ENCODE measurements at places on chromosomes 1 and 21.

GRCh38 chr1:21909286-21909759, 27.8 kb downstream of the HSPG2 start:
- DNase-seq, result no peak

DNA sequence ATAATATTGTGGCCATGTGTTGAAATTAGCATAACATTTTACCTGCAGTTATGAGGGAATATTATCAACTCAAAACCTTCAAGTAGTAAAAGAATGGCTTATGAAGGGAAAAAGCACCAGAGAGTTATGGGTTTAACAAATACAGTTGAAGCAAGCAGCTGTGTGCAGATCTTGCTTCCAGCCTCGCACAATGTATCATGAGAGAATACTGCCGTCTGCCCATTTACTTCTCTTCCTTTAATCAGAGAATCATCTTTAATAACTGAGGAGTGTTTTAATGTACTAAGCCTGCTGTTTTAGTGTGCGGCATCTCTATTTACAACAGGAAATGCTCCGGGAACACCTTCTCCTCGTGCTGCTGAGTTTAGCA, 120.9 kb downstream of the ATG4C start:
- DNase-seq, result no peak

DNA sequence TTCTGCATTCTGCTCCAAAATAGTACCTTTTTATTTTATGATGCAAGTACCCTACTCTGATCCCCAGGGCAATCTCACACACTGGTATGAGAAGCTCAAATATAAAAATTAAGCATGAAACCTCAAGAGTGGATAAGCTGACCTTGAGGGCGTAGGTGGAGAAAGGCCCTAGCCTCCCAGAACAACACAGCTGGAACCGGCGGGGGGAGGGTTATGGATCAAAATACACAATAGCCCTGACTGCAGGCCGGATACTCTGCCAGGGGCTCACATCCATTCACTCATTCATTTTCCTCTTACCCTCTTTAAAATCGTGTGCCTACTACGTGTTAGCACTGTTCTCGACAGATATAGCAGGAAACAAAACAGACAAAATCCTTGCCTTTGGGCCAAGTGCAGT, 32.8 kb upstream of the ECE1 start:
- DNase-seq, result no peak

DNA sequence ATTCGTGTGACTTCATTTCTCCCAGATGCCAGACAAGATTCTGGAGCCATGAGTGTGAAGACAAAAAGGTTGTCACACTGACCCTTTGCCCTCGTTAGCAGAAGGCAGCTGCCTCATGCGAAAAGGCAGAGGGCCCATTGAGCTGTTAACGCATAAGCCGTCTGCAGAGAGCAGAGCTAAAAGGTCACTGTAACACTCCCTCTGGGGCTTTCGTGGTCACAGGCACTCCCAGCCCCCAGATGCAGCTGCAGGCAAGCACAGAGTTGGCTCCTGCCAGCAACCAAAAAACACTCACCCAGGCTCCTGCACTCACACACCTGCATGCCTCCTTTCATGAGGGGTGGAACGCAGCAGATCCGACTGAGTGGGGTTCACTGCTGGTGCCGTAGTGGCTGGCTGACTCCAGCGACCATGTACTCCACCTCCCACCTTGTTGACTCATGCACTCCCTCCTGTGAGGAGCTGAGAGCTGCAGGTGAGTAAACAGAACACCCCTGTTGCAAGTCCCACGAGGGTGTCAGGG, 287.5 kb downstream of the SMYD3 start:
- DNase-seq, result no peak

GRCh38 chr1:98437540-98437939, 224.0 kb upstream of the SNX7 start:
- no peak for DNase-seq

DNA sequence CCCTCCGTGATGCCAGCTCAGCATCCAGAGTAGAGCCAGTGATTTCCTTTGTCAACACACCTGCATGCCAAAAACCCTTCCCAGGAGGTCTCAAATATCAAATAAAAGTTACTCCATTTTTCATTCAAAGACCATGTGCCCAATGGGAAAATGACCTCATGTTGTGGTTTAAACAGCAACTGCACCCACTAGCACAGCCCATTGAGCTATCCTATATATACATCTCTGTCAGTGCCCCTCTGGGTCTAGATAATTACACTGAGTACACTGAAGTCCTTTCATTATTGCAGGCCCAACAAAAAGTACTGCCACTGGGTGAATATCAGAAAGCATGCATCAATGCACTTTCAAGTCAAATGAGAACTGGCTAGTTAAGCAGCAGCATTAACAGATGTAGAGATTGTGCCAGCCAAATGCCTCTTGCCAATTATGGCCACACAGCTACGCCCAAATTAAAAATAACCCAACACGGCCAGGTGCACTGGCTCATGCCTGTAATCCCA, 117.7 kb downstream of the SLC45A1 start:
- no peak for DNase-seq

GRCh38 chr1:185559151-185559550, 175.0 kb upstream of the HMCN1 start:
- DNase-seq, result no peak

DNA sequence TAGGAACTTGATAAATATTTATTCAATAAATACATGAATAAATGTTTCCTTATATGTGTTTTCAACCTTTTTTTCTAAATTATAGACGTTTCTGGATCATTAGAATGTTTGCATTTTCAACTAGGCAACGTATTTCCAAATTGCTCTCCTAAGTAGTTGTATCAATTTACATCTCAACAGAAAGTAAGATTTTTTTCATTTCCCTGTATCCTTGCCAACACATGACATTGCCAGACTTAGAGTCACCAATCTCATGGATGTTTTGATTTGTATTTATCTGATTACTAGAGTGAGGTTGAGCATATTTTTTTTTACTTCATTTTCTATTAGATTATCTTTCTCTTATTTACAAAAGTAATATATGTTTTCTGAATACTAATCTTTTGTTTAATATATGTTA, 22.2 kb upstream of the SMG7 start:
- DNase-seq, result no peak

DNA sequence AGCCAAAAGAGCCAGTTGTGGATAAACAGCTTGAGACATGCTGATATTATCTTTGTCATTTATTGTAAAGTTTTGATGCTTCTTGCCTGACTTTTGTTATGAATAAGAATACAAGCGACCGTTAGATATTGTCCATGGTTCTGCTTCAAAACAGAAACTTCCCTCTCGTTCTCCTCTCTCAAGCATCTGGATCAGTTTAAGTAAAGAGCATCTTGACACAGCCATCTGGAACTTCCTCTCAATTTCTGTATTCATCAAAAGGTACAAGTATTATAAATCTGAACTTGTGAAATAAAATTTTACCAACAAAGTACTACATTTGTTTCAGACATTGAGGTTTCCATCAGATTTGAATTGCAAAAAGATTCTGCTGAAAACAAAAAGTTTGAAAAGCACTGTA, 36.4 kb upstream of the CLDN14 start:
- no peak for DNase-seq

GRCh38 chr1:226687426-226687825, 51.7 kb downstream of the ITPKB start:
- DNase-seq, result no peak

GRCh38 chr1:50860702-50861101, 99.4 kb downstream of the FAF1 start:
- no peak for DNase-seq

- no peak for DNase-seq
Observed at GRCh38 chr1:119341372-119341947, 27.1 kb upstream of the HAO2 start.

Data from head of caudate nucleus (tissue), 42 donors.